Stimulated activated CD8-positive, alpha-beta memory T cell treated with anti-CD3 and anti-CD28 coated beads, Interleukin-15, amount 100 ng/mL, for 24 hours (primary cell): ENCODE measurements at places on chromosomes 6 and 20.

DNA sequence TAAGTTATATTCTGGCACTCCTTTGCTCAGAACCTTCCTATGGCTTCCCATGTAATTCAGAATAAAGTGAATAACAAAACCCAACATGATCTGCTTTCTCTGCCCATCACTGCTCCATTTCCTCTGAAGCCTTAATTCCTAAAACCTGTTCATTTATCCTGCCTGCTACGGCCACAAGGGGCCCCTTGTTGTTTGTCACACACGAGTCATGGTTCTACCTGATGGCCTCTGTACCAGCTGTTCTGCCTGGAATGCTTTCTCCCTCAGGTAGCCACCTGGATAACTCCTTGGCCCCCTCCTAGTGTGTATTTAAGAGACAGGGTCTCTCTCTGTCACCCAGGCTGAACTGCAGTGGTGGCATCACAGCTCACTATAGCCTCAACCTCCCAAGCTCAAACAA is 26.8 kb downstream of the ERGIC3 start:
- no peak for DNase-seq

GRCh38 chr6:56745081-56745480 is 102.4 kb upstream of the DST start:
- DNase-seq, result no peak

DNA sequence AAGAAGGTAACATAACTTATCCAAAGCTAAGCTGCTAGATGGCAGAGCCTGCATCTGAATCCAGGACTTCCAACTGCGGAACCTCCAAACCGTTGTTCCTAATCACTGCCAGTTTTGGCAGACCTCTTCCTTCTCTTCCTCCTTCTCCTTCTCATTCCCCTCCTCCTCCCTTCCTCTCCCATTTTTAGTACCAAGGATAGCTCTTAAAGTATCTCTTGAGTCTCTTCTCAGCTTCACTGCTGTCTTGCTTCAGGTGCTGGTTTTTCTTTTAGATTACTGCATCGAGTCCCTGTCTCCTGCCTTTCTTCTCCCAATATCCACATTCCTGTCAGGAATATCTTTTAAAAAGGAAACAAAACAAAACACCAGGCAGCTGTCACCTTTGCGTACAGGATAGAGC is 77.1 kb downstream of the CDYL start:
- DNase-seq, result no peak

DNA sequence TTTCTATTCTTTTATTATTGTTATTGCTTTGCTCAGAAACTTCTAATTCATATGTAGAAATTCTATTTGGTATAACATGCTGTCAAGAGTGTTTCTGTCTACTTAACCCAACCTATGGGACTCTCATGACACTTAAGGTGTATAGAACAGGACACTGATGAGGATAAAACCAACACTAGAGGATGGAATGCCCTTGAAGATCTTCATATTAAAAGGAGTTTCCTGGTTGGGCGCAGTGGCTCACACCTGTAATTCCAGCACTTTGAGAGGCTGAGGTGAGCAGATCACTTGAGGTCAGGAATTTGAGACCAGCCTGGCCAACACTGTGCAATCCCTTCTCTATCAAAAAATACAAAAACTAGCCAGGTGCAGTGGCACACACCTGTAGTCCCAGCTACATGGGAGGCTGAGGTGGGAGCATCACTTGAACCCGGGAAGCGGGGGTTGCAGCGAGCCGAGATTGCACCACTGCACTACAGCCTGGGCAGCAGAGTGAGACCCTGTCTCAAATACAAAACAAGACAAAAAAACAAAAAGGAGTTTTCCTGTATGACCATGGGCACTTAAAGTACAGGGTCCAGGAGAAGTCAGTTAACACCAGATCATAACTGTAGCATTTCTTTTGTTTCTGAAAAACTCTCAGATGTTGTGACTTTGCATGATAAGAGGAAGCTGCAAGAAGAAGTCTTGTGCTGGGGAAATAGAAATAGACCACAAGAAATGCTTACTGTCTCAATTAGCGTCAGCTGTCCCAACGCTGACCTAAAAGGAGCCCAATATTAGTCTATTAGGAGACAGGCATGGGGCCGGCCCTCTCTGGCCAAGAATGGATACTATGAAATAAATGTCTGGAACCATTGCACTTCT is 38.9 kb upstream of the CD2AP start:
- DNase-seq, result no peak

DNA sequence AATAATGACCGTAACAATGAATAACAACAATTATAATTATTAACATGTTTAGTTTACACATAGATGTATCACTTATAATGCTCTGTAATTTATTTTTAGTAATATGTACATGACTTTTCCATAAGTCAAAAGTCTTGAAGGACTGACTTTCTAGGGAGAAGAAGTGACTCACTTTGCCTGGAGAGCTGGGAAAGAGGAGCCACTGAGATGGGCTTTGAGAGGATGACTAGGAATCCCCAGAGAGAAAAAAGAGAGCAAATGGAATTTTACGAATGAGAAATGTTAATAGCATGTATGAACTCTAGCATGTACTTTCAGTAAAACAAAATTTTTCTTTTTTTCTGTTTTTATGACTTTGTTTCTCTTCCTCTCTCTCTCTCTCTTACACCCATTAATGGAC is 67.8 kb upstream of the RALY start:
- DNase-seq, result no peak

- no peak for DNase-seq
Measured at GRCh38 chr6:166582258-166582657, 4.2 kb downstream of the RAMACL start.

DNA sequence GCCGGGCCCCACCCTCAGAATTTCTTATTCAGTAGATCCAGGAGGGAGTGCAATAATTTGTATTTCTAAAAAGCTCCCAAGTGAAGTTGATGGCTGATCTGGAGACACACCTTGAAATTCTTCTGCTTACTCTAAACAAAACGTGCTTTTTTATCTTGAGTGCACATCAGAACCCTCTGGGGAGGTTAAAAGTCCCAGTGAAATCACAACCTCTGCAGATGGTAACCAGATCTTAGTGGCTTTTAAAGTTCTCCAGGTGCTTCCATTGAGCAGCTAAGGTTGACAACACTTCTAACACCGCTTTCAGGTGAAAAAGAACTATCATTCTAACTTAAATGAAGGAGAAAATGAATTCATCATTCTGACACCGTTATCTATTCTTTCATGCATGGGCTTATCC is 45.6 kb upstream of the ESR1 start:
- DNase-seq, result no peak

GRCh38 chr6:149503276-149503675 is 18.5 kb upstream of the ZC3H12D start:
- no peak for DNase-seq

- no peak for DNase-seq
Measured at GRCh38 chr6:36586606-36587005, 7.6 kb upstream of the SRSF3 start.

- no peak for DNase-seq
Measured at GRCh38 chr6:85675030-85675819, 32.5 kb upstream of the SYNCRIP start.

- DNase-seq, result no peak
Measured at GRCh38 chr20:10453241-10453640, 18.1 kb downstream of the SLX4IP start.

GRCh38 chr6:33207552-33208090 is 679 bp upstream of the RING1 start:
- no peak for DNase-seq

GRCh38 chr6:6005051-6006005 is 1.4 kb downstream of the NRN1 start:
- DNase-seq, result no peak
